ENCODE measurements at places on chromosomes 3 and 15.

GRCh38 chr3:127351321-127351720, 63.5 kb upstream of the PRR20G start:
- DNase-seq: no peak

DNA sequence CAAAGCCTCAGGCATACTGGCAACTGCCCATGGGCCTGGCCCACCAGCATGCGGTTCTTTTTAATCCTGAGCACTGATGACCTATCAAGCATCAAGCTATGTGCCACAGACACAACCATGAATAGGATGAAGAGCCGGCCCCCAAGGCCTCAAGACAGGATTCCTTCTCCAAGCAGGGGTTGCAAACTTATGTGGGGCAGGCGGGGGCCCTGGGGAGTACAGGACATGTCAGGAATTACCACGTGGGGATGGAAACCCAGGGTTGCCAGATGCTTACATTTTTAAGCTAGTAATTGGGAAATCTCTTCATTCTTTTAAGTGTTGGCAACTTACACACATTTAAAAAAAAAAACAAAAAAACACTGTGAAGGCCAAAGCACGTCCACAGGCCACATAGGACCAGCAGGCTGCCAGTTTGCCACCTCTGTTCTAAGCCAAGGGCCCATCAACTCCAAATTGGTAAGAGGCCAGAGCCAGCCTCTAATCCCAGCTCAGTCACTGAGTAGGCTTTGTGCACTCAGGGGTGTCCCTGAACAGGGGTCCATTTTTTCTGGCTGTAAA, 32.8 kb downstream of the BDH1 start:
- no peak for DNase-seq

GRCh38 chr15:40438712-40439111, 2.0 kb upstream of the BAHD1 start:
- DNase-seq: no peak

DNA sequence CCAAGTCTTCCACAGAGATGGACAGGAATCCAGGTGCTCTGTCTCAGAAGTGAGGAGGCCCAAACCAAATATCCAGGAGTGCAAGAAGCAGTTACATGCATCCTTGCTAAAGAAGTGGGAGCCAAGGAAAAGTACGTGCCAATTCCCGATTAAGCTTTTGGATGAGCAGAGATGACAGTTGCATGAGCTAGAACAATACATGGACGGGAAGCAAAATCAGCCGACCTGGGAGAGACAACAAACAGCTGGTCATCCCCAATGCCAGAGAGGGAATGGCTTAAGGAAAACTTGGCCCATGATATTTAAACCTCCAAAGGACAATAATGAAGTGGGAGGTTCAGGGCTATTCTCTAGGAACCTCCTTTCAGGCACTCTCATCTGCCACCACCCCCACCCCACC, 86.0 kb upstream of the ABHD17C start:
- no peak for DNase-seq

- no peak for DNase-seq
Observed at GRCh38 chr3:146746190-146746589, 141.0 kb upstream of the PLSCR5 start.

DNA sequence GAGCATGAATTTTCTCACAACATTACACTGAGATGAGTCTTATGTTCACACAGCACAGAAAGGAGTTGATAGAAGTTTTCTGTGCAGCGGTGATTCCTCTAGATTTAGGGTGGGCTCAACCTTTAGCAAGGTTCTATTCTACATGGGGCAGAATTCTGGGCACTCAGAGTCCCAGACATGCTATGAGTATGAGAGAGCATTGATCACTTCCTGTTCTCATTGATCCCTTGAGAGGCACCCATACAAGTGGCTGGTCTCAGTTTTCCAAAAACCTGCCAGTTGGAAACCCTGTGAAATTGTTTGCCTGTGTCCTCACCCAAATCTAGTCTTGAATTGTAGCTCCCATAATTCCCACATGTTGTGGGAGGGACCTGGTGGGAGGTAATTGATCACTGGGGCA, 112.5 kb upstream of the NR2F2 start:
- DNase-seq: no peak

GRCh38 chr3:35616346-35616745, 23.0 kb upstream of the ARPP21 start:
- DNase-seq: no peak

DNA sequence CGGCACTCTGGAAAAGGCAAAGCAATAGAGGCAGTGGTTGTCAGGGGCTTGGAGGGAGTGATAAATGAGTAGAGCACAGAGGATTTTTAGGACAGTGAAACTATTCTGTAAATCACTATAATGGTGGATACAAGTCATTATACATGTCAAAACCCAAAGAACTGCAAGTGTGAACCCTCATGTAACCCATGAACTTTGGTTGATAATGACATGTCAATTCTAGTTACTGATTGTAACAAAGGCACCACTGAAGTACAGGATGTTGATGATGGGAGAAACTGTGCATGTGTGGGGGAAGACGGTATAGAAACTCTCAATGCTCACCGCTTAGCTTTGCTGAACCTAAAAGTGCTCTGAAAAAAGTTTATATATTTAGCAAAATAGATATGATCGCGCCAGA, 36.0 kb downstream of the BTLA start:
- DNase-seq: no peak

- no peak for DNase-seq
Observed at GRCh38 chr3:119817583-119818363, 35.9 kb downstream of the NR1I2 start.

DNA sequence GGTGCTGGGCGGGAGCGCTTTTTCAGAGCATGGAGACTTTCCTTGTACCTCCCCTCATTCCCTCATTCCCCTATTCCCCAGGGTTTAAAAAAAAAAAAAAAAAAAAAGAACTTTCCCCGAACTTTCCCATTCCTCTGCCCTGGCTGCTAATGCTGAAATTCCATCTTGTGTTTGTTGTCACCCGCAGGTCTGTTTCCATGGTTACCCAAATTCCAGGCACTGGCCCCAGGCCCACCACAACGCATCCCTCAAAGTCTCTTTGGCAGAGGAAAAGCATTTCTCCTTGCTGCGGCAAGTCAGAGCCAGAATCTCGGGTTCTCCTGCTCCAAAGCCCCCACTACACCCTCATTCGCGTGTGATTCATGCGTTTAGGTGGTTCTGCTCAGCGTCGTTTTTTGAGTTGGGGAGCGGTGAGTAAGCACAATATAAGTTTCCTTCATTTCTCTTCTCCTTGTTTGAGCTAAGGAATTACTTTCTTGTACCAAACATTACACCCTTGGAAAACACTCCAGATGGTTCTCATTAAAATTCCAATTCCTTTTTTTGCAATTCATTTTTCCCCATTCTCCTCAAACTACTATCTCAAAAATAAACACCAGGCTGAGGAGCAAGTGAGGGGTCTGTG, 21.6 kb downstream of the ANAPC13 start:
- DNase-seq: no peak

DNA sequence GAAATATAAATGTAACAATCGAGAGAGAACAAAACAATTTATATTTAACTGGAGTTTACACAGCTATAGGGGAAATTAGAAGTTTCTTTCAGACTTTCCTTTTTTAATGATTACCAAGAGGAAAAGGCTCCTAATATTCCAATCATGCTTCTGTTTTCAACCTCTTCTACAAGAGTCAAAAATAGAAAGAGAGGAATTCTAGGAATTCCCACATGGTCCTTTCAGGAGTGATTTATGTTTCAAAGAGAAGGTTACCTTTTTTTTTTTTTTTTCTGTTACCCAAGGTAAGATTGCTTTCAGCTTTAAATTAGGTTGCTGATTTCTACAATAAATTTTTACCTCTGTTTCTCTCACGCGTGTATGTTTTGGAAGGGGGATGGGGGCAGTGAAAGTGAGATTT, 355.3 kb upstream of the DCBLD2 start:
- DNase-seq: no peak

DNA sequence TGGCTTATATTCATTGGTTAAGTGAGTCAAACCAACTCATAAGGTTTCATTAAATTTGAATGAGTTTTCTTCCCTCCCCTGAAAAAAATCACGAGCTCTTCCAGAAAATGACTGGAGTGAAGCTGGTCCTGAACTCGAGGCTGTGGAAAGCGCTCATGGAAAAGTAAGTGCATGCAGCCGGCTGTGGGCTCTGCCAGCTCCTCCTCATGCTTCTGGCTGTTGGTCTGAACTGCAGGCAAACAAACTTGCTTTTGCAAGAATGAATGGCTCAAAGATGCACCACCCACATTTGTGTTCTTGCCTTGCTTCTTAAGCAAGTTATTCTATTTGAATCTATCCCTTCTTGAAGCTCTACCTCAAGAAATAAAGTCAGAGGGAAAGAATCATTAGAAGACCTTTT, 6.2 kb downstream of the ETV5 start:
- no peak for DNase-seq

GRCh38 chr3:172622916-172623700, 87.8 kb downstream of the NCEH1 start:
- DNase-seq: no peak

DNA sequence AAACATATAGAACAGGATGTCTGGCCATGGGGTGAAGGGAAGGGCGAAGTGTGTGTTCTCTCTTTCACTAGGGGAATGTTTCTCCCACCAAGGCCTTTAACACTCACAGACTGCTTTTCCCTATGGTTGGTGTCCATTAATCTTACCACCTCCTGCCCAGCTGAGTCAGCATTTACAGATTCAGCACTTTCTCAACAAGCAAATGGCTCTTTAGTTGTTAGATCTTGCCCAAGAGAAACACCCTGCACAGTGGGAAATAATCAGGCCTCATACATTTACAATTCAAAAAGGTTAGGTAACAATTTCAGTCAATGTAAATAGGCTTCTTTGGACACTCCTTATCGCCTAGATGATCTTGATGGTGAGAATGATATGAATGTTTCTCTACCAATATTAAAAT, 418.2 kb downstream of the EPHA3 start:
- DNase-seq: no peak

Measured in NCI-H1694 (cell line).